ENCODE measurements at places on chromosomes 4 and X.

DNA sequence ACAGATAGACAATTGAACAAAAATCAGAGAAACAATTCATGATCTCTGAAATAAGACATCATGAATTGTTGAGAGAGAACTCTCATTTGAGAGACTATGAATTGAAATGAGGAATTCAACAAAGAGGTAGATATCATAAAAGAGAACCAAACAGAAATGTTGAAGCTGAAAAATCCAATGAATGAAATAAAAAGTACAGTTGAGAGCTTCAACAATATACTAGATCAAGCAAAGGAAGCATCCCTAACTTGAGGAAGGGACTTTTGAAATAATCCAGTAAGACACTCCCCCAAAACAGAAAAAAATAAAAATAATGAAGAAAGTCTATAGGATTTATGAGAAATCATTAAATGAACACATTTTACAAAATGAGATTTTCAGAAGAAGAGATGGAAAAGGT lies 310.0 kb upstream of the PCDH10 start:
- no peak for DNase-seq

GRCh38 chr4:77044461-77045150 lies 31.2 kb downstream of the CCNI start:
- DNase-seq: no peak

GRCh38 chr4:55763996-55764395 lies 55.6 kb upstream of the EXOC1L start:
- no peak for DNase-seq

- no peak for DNase-seq
Observed at GRCh38 chr4:74397748-74398426, 32.9 kb downstream of the EREG start.

DNA sequence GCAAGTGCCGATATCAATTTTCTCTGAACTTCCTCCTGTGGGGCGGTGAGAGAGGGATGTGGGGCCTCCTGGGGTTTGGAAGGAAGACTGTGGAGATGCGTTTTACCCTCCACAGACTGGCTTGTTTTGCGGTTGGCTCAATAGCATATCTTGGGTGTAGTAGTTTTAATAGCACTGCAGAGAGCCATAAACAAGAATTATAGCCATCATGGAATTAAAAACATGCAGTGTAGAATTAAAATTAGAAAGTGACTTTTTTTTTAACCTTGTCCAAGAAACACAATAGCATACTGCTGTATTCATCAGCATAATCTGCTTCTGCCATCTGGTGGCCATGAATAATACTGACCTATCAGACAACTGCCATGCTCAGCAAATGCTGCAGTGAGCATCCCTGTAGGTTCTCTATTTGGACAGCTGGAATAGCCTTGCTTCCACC lies 47.3 kb upstream of the SCML1 start:
- DNase-seq: no peak

GRCh38 chr4:94848326-94848725 lies 90.6 kb downstream of the BMPR1B start:
- no peak for DNase-seq

DNA sequence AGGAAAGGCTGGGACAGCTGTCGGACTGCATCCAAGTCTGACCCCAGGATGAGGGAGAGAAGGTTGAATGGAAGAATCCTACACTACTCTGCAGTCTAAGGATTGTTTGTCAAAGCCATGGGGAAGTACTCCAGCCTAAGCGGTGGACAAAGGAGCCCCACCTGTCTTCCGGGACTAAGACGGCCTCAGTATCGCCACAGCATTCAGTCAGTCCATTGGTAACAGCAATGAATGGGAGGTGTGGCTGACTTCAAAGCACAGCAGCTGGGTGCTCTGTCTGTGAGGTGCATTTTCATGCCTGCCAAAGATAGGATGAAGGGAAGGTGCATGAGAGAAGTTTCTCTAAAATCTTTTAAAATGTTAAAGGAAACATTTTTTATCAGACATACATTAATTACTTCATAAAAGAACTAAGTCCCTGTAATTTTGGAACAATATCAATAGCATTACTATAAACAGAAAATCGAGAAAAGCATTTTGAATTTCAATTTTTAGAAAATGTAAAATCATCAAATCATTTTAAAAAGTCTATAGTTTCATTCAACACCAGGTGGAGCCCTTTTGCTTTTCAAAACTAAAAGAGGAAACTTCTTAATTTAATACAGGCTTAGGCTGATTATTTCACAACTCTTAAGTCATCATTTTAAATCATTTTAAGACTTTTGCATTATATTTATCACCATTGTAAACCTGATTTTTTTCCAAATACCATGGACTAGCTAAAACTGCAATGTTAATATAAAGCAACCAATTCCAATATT lies 27.6 kb upstream of the INTU start:
- DNase-seq: no peak

- no peak for DNase-seq
Observed at GRCh38 chr4:89303177-89303576, 4.4 kb downstream of the GPRIN3 start.

DNA sequence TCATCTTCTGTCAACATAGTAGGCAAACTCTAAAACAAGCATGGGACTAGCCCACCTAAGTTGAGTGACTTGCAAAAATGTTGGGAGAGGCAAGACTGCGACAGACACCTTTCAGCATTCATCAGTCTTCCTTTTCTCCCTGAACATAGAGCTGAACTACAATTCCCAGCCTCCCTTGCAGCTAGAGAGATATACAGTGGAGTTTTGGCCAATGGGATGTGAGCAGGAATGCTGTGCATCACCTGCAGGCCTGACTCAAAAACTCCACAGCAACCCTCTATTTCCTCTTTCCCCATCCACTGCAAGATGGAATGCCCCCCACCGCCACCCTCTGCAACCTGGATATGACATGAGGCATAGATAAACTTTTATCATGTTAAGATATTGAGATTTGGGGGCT lies 66.5 kb downstream of the PDHA1 start:
- no peak for DNase-seq

GRCh38 chr4:26941951-26942350 lies 81.3 kb downstream of the STIM2 start:
- DNase-seq: no peak

DNA sequence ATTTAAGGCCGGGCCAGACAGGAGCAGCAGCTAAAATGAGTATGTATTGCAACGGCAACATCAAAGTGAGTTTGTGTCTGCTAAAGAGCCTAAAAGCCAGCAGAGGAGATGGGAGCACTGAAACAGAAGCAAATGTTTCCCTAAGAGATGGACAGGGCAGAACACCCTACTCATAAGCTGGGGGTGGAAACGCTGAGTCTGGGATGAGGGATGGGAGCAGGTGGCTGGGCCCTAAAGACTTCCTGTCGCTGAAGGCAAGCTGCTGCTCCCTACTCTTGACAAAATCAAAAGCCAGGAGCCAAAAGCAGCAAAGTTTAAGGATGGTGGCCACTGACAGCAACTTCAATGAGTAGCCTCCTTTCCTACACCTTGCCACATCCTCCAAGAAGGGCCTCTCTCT lies 40.6 kb upstream of the NAP1L5 start:
- no peak for DNase-seq

GRCh38 chrX:44915361-44915868 lies 42.4 kb downstream of the KDM6A start:
- no peak for DNase-seq

DNA sequence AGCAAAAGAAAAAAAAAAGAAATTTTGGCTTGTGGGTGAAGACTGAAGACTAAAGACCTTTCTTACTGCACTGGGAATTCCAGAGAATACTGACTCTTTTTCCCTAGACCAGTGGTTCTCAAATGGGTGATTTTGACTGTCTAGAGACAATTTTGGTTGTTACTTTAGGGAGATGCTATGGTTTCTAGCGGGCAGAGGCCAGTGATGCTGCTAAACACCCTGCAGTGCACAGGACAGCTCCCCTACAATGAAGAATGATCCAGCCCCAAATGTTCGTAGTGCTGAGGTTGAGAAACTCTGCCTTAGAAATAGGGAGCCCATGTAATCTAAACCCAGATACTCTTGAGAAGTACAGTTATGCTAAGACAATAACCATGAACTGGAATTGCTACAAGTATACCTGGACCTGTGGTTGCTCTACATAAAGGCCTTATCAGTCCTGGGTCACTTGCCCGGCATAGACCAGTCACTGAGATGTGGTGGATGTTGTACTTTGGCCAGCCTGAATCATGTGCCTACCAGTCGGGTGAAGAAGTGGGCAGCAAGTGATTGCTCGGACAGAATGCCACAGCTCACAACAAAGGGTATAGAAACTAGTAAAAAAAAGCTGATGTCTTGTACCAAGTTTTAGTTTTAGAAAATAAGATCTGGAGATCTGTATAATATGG lies 16.0 kb downstream of the ARHGAP10 start:
- no peak for DNase-seq

DNA sequence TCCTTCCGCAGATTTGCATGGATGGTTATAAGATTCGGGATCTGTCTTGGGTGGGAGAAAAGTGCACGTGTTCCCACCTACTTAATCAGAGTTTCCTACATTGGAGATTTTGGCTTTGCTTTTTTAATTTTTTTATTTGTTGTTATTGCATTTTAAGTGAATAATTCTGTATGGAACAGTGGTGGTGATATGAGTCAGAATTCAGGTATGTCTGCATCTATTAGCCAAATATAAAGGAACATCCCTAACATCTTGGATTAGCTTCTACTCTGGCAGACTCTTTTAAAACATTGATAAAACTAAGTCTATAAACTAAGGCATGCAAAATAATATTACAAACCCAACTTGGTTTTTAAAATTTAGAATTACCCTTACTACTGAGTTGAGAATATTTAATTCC lies 659.8 kb upstream of the EPHA5 start:
- DNase-seq: no peak

DNA sequence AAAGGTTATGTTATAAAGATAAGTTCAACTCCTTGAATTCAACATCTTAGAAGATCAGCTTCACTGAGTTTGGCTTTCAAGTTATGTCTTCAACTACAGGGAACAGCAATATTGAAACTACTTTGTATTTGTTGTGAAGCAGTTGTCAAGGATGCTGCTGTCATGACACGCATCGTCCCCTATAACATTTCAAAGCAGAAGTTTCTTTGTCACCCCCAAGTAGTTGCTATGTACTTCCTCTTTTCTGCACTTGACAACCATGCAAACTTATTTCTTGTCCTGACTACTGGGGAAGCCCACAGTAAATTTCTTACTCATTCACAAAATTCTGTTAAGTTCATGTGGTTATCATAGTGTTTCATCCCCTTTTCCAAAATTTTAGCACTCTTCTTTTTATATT lies 14.3 kb downstream of the ANTXR2 start:
- DNase-seq: no peak

GRCh38 chr4:83389756-83390505 lies 55.3 kb upstream of the HPSE start:
- DNase-seq: no peak

DNA sequence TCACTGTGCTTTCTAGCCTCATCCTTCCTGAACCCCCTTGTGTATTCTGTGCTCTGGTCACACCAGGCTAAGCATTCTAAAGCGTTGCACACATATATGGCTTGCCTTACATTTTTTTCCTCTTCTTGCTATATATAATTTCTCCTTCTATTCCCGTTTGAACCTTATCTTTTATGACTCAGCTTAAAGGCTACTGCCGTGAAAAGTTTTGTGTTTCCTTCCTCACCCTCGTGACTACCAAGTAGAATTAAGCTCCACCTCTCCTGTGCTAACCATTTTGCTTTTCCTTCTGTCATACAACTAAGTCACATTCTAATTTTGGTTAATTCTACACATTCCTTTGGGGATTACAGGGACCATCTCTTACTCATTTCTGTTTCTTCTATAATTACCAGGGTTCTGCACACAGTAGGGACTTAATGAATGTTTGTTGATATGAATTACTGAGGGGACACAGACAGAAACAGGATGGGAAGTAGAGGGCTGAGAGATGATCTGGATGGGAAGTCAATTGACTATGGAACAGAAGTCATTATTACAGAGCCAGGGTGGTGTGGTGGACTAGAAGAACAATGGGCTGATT lies 67.1 kb downstream of the DOCK11 start:
- DNase-seq: no peak

DNA sequence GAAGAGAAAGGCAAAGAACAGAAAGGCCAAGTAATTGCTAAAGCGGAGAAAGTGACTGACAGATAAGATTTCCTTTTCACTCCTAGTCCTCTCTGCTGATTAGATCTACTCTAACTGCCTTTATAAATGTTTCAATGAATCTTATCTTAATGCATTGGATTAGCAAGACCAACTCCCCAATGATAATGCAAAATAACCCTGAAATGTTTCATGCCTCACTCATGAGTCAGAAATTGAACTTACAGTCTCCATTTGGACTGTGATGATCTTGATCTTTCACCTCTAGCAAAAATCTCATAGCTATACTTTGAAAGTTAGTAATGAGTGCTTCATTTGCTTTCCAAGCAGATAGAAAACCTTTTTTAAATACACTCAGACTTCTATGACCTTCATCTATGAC lies 26.5 kb downstream of the SLC10A7 start:
- DNase-seq: no peak

GRCh38 chrX:103518571-103518970 lies 718 bp downstream of the RAB40A start:
- DNase-seq: no peak

- no peak for DNase-seq
Observed at GRCh38 chr4:105108971-105109370, 37.7 kb upstream of the TET2 start.

GRCh38 chr4:148094149-148094548 lies 348.1 kb downstream of the NR3C2 start:
- no peak for DNase-seq

DNA sequence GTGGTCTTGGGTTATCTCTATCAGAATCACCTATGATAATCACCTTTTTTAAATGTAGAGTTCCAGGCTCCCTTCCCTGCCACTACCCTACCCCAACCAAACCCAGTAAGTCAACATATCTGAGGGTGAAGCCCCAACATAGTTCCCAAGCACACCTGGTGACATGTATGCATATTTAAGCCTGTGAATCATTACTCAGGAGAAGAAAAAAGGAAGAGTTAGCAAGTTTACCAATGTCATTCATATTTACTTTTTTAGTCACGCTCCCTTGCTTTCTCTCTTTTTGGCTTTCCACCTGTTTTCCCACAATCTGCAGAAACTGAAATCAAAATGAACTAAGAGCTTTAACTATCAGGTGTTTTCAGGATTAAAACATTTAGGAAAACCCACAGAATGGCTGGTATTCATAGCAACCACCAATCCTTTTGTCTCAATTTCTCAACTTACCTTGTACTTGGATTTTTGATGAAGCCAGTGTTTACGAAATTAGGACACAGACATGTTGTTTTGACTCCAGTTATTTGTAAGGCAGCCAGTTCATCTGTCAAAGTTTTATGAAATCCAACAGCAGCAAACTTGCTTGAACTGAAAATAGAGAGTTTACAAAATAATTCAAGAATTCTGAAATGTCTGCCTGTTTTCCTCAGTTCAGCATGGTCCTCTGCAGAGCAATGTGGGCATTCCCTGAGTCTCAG lies 34.0 kb downstream of the HSD17B11 start:
- no peak for DNase-seq

Measured in esophagus squamous epithelium (tissue), 5 donors.